ENCODE measurements at places on chromosomes 3 and 15.

- no peak for DNase-seq
These were observed 114.9 kb downstream of the SAMMSON start for GRCh38 chr3:70114431-70114830.

GRCh38 chr3:59796456-59796855 is 746.6 kb upstream of the CFAP20DC start:
- DNase-seq = no peak

DNA sequence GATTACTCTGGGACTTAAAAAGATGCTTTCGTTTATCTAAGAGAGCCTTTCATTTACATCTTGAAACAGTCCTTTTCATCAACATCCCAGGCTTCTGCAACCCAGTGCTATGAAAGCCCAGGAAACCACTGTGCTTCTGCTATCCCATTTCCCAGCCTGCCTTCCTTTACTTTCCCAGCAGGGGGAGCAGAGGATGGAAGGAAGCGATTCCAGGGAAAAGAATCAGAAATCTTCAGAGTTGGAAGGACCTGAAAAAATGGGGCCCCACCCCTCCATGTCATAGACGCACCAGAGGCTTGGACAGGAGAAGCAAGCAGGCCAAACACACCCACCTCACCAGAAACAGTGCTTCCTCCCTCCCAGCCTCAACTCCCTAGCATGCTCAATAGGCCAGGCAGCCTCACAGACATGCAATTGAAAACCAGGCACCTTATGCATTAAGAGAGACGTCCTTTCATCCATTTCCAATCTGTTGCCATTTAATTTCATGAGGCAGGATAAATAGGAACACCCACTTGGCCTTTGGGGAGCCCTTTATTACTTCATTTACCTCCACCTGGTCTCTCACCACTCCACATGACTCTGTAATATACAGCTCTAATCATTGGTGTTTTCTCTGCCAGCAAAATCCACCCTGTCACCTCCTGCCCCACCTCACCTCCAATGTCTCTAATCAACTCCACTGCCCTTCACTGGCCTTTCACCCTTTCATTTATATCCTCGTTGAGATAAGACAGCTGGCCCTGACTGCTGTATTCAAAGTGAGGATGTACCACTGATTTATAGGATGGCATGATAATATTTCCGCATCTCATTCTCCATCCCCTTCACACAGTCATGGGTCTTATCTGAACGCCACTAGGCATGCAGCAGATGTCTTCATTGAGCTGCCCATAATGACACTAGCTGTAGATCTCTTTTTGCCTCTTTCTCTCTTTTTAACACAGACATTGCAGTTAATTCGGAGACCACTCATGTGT is 583.9 kb downstream of the NTRK3 start:
- no peak for DNase-seq

DNA sequence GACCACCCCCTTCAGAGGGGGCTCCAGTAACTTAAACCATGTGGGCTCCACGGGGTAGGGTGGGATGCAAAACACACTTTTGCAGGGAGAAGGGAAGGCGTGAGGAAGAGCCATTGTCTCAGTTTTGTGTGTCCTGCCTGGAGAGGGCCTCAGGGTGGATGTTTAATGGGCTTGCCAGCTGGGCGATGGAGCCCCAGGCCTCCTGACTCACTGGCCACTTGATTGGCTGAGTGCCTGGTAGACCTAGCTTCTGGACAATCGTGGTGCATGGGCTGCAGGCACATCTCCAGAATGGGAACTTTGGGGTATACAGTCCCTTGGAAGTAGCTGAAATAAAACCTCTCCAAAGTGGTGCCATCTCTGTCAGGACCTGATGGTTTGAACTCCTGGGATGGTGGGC is 118.3 kb upstream of the MRPS22 start:
- no peak for DNase-seq

DNA sequence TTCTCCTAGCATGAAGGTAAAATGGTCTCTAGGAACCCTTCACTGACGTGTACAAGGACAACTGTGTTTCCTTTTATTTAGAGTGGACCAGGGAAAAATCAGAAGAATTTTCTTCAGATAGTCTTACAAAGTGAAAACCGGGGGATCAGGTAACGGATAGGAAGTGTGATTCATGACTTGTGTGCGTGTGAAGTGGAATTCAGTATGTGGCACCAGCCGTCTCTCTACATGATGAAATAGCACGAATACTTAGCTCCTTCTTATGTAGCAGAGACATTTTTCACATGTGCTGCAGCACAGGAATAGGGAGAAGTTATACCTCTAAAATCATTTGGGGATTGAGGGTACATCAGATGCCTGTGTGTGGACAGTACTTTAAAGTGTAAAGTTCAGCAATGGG is 159.2 kb downstream of the MEX3B start:
- DNase-seq = no peak

DNA sequence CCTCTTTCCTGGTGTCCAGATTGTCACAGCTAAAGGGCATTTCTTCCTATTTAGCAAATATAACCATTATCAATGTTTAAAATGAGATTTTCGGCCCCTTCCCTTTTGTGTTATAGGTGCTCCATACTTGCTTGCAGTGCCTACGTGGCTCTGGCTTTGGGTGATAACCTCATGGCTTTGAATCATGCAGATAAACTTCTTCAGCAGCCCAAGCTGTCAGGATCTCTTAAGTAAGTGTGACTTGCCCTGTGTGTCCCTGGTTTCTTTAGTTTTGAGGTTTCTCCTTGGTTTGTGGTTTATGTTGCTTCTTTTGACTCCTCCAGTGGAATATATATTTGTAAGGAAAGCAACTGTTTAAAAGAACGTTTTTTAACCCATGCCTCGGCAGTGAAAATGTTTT is 58.5 kb upstream of the TRIM71 start:
- no peak for DNase-seq

DNA sequence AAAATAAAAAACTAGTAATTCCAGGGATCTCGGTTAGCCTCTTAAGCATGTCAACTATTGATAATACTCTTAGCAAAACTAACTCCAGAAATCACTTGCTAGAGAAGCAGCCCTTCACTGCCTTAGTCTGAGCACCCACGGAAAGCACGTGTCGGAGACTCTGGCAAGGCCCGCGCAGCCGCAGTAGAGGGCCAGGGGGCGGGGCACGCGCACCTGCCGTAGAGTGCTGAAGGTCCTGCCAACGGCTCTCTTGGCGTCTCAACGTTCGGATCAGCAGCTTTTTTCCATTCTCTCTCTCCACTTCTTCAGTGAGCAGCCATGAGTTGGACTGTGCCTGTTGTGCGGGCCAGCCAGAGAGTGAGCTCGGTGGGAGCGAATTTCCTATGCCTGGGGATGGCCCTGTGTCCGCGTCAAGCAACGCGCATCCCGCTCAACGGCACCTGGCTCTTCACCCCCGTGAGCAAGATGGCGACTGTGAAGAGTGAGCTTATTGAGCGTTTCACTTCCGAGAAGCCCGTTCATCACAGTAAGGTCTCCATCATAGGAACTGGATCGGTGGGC is at the start of gene LDHAL6B:
Gene LDHAL6B, plus strand, starts transcription at position 221 of the 561 bp plus-strand sequence. Its CDS starts 98 bp downstream, at position 319.
- no peak for DNase-seq

DNA sequence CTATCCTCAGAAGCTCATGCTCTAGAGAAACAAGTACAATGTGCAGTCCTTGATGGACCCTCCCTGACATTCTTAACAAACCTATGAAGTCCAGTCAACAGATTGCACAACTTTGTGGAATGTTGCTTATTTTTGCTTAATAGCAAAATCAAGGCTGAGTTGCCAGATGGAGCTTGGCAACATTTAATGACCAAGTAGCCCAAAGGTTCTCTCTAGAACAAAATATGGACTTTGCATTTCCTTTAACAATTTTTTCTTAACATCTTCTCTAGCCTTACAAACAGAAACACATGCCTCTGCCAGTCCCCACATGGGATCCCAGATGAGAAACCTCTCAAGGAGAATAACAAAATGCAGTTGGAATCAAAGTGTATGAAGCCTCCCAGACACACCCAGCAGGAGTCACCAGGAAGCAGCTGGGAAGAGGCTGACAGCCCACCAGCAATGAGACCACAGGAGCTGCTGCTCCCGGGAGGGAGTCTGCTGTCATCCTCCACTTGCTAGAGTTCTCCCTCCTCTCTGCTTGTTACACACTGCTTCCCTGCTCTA is 422.5 kb upstream of the CDIN1 start:
- no peak for DNase-seq

- no peak for DNase-seq
These were observed 102.0 kb upstream of the THRB start for GRCh38 chr3:24596626-24597025.

- no peak for DNase-seq
These were observed 844 bp downstream of the NR2F2 start for GRCh38 chr15:96331144-96331944.

- DNase-seq = no peak
These were observed 36.2 kb downstream of the NUDT16 start for GRCh38 chr3:131417751-131418150.

GRCh38 chr15:39695793-39696192 is 86.8 kb downstream of the FSIP1 start:
- DNase-seq = no peak

DNA sequence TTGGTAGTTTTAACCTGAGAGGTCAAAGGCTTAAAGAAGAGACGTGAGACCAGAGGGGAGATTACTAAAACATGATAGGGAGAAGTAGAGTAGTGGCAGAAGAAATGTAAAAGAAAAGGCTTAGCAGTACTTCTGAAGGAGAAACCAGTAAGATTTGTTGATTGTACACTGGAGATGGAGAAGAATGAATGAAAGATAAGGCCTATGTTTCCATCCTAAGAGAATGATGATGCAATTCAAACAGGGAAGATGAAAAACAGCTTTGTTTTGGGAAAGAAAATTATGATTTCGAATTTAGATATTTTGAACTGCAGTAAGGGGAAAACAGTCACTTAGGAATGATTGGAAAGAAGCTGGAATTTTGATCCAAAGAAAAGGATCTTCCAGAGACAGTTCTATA is 97.4 kb upstream of the PLXND1 start:
- DNase-seq = no peak

DNA sequence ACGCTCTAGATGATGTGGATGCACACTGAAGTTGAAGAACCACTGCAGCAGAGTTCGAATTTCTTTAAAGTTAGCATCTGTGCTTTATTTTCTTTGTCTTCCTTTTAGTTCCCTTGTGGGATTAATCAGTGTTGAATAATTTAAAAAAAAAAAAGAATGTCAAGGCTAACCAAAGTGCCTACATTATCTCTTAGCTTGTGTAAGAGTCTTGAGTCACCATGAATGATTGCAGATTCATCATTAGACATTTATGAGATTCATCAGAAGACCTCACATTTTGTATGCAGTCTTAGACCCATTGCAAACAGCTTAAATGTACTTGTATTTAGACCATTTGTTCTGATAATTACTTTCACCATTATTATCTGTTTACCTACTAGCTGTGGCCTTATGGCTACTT is 182.2 kb downstream of the FNDC3B start:
- no peak for DNase-seq

DNA sequence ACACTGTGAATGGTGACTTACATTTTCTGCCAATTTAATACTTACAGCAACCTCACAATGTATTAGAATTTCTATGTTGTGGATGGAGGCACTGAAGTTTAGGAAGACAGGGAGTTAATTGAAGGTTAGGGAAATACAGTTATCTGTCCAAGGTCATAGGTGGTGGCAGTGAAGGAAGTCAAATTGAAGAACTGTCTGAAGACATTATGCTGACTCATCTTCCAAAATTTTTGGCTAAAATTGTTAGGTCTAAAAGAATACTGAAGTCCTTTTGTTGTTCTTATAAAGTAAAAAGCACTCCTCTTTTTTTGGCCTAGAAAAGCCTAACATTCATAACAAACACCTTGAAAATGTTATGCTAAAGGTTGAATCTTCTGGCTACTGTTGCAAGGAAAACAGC is 27.7 kb downstream of the EMC4 start:
- DNase-seq = no peak

DNA sequence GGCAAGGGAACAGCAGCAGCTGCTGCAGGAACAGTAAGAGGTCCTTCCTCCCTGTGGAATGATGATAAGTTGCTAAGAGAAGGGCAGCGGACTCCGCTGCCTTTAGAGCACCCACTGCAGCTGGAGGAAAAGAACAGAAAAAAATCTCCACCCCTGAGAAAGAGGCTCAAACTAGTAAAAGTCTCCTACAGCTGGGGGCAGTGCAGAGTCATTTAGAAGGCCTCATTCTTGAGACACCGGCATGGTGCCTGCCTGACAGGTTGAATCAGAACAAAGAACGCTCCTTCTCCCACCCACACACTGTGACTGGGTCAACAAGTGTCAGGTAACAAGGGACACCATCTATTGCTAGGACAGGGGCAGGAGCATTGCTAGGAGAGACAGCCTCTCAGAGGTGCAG is 188.4 kb downstream of the ABHD5 start:
- no peak for DNase-seq

- DNase-seq = no peak
These were observed 87.3 kb downstream of the SMAD6 start for GRCh38 chr15:66789029-66790025.

DNA sequence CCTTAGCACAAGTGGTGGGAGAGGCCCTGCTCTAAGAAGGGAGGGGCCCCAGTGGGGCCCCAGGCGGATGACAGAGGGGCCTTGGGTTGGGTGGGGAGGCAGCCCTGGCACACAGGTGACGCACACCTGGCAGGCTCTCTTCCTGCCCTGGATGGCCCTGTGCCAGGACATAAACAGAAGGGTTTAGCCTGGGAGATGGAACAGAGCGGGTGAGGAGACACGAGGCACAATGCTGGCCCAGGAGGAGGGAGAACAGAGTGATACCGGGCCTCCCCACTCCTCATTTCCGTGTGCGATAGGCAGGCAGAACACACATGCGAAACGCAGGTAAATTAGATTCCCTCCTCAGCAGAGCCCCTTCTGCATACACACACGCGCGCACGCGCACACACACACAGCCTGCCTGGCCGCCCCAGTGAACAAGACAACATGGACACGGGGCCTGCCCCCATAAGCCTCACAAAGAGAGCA is 39.8 kb downstream of the IDH2 start:
- peak; percentile 26 for DNase-seq

DNA sequence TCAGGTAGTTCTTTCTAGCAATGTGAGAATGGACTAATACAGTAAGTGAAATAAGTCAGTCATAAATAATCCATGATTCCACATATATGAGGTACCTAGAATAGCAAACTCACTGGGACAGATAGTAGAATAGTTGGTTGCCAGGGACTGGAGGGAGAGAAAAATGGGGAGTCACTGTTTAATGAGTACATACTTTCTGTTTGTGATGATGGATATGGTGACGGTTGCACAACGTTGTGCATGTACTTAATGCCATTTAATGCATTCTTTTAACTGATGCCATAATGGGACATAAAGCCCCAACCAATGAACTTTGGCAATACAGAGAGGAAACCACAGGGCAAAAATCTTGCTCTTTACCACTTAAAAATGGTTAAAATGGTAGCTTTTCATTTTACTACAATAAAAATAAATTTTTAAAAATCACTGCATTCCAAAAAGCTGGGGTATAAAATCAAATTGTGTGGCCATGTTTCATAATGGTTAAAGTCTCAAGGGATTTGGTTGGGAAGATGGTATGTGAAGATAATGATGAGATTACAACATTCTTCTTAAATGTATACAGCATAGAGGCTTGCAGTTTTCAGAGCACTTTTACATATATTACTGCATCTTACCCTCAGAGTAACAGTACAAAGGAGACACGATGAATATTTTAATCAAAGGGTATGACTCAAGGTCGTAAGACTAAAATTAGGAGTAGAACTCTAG is 45.2 kb downstream of the ADAM10 start:
- no peak for DNase-seq

GRCh38 chr3:195809291-195809785 is 2.4 kb downstream of the MUC4 start:
- DNase-seq = no peak
